Left renal cortex interstitium (tissue), 4 donors: ENCODE measurements at places on chromosomes 6 and 20.

DNA sequence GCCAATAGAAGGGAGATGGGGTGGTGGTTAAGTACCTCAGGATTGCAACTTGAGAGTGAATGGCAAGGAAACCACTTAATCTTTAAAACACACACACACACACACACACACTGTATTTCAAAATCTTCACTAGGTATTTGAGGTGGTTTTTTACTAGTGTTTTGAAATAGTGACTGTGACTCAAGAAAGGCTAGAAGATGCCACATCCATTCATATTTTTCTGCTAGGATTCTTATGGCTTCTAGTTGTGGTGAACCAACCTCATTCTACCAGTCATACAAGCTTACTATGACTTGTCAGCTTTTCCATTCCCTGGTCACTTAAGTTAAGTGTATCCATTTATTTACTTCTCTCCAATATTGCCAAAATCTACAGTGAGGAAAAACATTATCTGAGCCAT lies 519.4 kb upstream of the JAG1 start:
- no peak for DNase-seq

- no peak for DNase-seq
Observed at GRCh38 chr20:22775671-22776139, 191.3 kb upstream of the FOXA2 start.

- DNase-seq = no peak
Observed at GRCh38 chr20:46772901-46773300, 63.5 kb downstream of the SLC2A10 start.

DNA sequence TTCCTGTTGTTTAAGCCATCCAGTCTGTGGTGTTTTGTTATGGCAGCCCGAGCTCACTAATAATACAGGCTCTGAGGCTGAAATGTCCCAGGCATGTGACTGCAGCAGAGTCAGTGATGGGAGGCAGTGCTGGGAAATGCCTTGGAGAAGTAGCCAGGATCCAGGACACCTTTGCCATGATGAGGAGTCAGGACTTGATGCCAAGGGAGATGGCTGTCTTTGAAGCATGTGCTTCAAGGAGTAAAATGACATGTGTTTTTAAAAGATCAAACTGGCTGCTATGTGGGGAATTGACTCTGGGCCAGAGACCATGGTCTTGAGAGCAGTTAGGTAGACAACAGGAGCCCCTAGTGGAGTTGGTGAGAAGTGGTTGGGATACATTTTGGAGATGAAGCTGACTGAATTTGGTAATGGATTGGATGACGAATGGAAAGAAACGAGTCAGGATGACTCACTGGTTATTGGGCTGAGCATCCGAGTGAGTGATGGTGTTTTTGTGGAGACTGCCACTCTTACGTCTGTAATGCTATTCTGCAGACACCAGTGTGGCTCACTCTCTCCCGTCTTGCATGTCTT lies 322.2 kb downstream of the PLCB1 start:
- DNase-seq = no peak

DNA sequence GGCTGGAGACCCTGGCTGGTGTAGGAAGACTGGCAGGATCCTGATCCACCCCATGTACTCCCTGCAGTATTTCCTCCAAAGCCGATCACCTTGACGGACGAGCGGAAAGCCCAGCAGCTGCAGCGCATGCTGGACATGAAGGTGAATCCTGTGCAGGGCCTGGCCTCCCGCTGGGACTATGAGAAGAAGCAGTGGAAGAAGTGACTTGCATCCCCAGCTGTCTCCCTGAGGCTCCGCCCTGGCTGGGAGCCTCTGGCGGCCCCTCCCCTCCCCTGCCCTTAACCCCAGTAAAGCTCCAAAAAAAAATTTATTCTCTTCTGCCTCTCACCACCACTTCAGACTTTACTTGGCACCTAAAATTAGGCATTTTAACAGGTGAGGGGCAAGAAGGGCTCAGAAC lies 7.0 kb downstream of the COX4I2 start:
- DNase-seq = no peak
